ENCODE measurements at places on chromosomes 12 and 14.

- DNase-seq = no peak
Measured at GRCh38 chr12:105220929-105221290, 15.1 kb downstream of the APPL2 start.

DNA sequence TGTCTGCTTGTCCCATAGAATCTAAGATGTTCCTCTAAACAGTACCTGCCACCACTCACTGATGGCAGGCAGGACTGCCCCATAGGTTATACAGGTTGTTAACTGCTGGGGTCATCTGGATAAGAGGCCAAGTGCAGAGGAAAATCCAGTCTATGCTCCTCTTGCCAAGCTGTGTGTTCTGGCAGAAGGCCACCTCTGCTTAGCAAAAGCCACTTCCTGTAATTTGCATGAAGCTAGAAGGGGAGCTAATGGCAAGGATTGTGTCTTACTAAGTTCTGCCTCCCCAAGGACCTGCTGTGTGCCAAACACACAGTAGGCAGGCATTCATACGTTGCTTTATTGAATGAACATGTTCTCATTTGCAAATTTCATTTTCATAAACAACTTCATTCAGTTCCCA is 445.4 kb downstream of the BCL11B start:
- DNase-seq = no peak

DNA sequence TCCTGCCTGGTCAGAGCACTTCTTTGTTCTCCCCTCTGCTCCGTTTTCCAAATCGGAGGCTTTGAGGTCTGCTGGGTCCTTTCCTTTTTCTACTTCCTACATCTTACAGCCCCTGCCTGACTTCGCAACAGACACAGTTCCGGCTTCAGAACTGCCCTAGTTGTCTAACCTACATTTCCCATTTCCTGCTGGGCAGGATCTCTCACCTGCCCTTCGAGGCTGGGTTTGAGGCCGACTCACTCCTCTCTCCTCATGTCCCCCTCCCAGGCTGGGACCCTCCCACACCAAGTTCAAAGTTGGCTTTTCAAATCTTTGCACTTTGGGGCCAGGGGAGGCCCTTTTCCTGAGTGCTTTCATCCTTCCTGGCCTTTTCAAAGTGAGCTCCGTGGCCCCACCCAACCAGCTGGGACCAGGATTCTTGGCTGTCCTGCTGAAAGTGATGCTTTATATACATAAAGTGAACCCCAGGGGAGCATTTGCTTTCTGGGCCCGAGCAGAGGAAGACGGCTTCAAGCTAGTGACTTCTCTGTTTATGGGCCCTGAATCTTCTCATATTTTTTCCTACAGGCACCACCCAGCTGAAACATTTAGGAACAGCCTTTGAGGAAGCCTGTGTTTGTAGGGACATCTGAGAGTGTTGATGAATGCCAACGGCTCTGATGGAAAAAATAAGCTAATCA is 281.0 kb upstream of the CRY1 start:
- DNase-seq = no peak

DNA sequence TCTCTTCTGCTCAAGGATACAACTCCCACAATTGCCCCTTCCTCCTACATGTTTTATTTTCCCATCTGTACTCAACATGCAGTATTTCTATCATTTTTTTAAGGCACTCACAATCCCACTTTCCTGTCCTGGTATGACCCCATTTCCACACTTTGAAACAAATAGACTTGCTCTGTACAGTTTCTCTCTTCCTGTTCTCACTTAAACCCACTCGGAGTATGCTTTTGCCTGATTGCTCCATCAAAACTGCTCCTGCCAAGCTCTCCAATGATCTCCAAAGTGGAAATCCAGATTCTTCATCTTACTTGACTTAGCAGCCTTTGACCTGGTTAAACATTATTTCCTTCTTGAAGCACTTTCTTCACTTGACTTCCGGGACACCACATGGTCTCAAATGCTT is 384.5 kb downstream of the SEC23A start:
- no peak for DNase-seq

- no peak for DNase-seq
Measured at GRCh38 chr12:74900232-74900631, 309.4 kb downstream of the KCNC2 start.

GRCh38 chr12:5429741-5430557 is 2.0 kb upstream of the NTF3 start:
- no peak for DNase-seq

DNA sequence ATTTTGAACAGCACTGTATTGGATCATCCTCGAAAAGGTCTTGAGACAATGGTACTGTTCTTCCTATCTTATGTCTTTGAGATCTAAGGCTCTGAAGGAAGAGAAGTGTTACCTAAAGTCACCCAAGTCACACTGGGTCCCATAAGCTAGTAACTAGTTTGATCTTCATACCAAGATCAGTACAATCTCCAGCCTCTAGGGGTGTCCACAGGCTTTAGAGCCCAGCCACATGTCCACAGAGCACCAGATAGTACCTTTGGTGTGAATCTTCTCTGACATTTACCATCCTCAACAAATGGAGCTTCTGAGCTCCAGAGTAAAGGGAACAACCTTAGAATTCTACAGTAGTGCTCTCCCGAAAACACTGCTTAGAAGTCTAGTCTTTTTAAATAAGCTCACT is 78.7 kb downstream of the KSR2 start:
- DNase-seq = no peak

GRCh38 chr14:102249041-102249440 is 55.9 kb downstream of the MOK start:
- DNase-seq = no peak

GRCh38 chr14:32470161-32470715 is 141.1 kb downstream of the AKAP6 start:
- DNase-seq = no peak

DNA sequence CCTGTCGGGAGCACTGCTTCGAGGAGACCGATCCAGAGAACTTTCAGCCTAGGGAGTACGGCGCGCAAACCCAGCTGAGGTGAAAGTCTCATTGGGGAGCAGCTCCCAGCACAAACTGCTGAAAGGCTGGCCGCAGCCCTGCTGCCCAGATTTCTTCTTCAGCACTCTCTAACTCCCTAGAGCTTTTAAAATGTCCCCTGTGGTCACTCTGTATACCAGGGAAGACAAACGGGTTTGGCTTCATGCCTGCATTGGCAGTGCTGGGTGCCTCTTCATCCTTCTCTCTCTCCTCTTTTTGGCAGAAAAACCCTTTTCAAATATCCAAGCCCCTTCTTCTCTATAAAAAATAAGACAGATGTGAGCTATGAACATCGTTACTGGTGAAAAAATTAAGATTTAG is 34.9 kb downstream of the BBS10 start:
- DNase-seq = no peak

- no peak for DNase-seq
Measured at GRCh38 chr12:103198499-103198898, 241.0 kb downstream of the ASCL1 start.

- DNase-seq = no peak
Measured at GRCh38 chr12:6827437-6827911, 733 bp upstream of the P3H3 start.

DNA sequence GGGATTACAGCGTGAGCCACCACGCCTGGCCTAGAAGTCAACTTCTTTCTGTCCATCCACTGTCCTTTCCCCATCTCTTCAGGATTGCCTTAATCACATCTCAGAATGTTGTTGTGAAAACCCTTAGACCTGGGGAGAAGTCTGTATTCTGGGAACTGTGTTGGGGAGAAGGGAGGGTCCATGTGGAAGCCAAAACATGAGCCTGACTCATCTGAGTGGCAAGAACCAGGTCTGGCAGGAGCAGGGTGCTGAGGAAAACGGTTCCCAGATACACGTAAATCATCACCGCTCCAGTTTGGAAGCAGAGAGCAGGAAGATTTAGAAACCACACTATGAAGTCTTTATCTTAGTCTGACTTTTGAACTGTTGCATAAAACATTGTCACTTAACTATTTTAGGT is 245.6 kb upstream of the RGS6 start:
- DNase-seq = no peak

- no peak for DNase-seq
Measured at GRCh38 chr12:90290980-90291975, 582.6 kb upstream of the ATP2B1 start.

DNA sequence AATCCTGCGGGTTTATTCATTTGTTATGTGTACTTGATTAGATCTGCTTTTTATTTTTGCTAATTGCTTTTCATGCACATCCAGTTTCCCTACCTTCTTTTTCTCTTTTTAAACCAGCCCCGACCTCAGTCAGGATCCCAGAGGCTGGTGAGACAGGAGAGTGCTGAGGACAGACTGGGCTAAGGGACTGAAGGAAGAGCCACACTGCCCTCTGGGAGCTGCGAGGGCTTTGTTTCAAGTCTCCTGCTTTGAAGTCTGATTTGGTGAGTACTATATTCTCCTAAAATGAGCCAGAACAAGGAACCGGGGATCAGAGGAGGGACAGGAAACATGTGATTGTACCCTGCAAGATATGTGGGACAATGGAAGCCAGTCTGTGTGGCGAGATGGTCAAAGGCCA is 23.9 kb downstream of the PRICKLE1 start:
- DNase-seq = no peak

- DNase-seq = no peak
Measured at GRCh38 chr14:37254411-37254947, 56.7 kb downstream of the MIPOL1 start.

DNA sequence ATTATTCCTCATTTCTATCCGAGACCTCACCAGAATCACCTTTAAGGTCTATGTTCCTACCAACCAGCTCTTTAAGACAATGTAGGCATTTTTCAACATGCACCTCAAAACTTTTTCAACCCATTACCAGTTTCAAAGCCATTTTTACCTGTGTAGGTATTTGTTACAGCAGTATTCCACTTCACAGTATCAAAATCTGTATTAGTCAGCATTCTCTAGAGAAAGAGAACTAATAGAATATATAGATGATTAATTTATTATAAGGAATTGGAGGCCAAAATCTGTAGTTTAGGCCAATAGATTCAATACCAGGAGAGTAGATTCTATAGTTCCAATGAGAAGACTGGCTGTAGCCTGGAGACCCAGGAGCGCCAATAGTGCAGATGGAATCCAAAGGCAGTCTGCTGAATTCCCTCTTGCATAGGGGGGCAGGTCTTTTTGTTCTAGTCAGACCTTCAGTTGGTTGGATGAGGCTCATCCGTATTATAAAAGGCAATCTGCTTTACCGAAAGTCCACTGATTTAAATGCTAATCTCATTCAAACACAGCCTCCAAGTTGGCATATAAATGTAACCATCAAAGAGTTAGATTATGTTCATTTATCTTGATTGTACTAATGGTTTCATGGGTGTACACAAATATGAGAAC is 151.6 kb upstream of the SYT1 start:
- DNase-seq = no peak

DNA sequence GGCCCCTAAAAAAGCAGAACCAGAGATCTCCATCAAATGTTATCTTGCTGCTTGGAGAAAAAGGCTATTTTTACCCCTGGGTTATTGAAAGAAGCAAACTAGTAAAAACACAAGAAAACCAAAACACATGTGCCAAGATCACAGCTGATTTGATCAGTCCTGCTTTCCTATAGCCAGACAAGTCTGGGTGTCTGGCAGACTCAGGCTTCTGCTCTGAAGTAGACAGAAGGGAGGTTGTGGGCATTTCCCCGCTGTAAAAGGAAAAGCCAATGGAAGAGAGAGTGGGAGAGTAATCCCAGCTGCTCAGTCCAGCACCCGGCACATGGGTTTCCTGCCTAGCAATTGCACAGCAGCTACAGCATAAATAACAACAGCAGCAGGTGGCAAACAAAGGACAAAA is 177.9 kb downstream of the PHLDA1 start:
- DNase-seq = no peak

DNA sequence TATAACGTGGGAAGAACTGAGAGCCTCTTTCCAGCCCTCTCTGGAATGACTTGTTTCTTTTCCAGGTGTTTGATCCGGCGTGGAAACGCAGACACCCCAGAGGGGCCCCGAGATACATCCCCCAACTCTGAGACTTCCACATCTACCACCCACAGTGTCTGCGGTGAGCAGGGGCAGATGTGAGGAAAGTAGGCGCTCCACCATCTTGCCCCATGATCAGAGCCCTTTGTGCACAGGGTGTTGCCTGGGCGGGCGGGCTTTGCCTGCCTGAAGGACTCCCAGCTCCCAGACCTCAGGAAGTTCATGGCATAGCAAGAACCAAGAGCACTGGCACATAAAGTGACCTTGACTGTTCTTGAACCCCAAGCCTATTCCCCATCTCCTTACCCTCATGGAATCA is 2.8 kb downstream of the CARMIL3 start:
- DNase-seq = no peak

DNA sequence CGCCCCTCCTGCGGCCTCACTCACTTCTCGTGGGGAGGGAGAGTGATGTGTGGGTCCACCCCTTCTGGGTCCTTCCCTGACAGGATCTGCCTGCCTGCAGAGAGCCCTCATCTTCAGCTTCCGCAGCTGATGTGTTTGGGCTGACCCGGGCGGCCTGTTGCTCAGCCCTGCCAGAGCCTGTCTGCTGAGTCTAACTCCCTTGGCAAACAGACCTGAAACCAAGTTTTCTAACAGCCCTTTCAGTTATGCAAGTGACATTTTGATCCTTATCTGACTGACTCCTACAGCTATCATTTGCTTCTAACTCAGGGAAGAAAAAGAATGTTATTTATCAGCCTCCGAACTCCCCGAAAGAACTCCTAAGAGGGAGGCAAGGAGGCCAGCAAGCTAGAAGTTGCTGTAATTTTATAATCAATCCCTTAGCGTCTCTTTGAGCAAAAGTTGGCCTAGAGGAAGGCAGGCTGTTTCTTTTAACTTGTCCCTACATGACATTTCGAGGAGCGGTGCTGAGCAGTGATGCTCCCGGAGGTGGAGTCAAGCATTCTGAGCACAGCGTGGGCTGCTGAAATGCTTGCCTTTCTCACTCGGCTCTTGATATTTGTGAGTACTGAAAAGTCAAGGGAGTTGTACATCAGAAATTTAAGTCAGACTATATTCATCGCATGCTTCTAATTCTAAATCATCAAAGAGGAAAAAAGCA is 31.5 kb upstream of the CACNA2D4 start:
- DNase-seq = no peak

DNA sequence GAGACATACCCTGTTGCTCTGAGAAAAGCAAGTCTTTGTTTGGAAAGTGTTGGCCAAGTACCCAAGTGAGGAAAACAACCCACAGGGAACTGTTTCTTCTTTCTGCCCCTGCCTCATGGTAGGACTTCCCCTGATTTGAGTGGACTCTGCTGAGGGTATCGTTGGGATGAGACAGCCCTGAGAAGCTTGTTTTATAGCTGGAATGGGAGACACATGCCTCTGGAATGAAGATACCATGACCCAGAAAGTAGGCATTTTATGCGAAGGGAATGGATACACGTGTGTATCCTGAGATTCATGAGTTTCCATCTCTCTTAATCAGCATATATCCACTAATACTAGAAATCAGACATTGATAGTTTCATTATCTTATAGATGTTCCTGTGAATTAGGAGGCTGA is 382.3 kb downstream of the ATP23 start:
- DNase-seq = no peak

- DNase-seq = no peak
Measured at GRCh38 chr14:34098045-34098984, 147.4 kb upstream of the EGLN3 start.

DNA sequence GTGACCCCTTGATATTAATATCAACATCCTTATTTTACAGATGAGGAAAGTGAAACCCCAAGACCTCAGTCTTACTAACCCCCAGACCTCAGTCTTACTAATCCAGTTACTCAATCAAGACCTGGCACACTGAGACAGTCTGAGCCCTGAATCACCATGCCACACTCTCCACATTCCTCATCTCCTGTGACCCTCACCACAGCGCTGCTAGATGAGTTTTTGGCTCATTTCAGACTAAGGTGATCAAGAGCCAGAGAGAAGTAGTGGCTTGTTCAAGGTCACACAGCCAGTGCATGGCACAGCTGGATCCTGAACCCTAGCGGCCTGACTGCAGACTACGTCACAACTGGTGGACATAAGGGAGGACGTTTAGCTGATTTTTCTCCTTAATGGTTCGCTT is 579.2 kb downstream of the BCL11B start:
- DNase-seq = no peak
